ENCODE measurements at places on chromosomes 3 and 15.

GRCh38 chr3:43326891-43327581, 40.7 kb downstream of the SNRK start:
- no peak for ATAC-seq

- ATAC-seq, result peak; percentile 77
These were observed 197.2 kb downstream of the KCNAB1 start for GRCh38 chr3:156317462-156318074.

- no peak for ATAC-seq
These were observed 4.7 kb upstream of the SLC51B start for GRCh38 chr15:65040461-65040860.

- ATAC-seq, result no peak
These were observed 22.6 kb upstream of the MTMR10 start for GRCh38 chr15:31013863-31014607.

DNA sequence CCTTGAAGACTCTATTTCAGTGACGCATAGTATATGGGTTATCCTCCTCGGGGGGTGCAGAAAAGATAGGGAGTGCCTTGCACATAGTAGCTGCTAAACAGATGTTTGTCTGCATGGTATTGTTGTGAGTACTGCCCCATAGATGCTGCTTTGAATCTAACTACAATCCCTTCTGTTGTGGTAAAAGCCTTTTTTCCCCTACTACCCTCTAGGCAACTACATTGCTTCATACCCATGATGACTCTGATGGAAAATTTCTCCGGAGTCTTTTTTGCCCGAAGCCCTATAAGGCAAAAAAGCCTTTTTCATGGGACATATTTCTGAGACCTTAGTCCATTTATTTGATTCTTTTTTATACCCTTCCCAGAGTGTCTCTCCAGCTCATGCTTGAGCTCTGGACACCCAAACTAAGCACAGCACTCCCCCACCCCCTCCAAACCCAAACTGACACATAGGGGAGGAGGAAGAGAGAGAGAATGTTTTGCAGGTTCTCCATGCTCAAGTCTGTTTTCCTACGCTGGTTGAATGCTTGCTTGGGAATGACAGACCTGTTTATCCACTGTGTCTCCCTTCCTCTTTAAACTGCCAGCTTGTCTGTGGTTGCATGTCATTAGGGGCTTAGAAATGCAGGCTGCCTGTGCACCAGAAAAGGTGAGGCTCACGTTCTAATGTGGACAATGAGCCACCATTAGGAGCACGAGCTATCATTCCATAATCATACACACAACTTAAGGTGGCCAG, 52.9 kb downstream of the LRTM1 start:
- no peak for ATAC-seq

DNA sequence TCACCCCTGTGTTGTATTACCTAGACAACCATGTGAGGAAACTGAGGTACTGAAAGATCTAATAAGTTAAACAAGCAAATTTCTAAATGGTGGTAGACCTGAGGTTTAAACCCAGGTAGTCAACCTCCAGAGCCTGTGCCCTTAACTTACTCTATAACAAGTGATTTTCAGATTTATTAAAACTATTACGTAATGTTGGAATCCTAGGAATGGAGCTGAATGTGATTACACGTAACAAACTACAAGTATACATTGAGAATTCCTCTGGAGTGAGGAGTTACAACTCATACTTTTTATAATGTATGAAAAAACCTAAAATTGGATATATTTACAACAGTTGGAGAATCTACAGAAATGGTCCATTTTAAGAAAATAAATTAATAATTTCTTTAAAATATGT, 18.0 kb downstream of the FAM98B start:
- no peak for ATAC-seq

GRCh38 chr3:46191730-46192129, 16.4 kb downstream of the CCR1 start:
- ATAC-seq, result no peak

- ATAC-seq, result no peak
These were observed 73.4 kb downstream of the ULK4 start for GRCh38 chr3:41888368-41889076.

- no peak for ATAC-seq
These were observed 7.5 kb downstream of the MPI start for GRCh38 chr15:74897300-74897701.

DNA sequence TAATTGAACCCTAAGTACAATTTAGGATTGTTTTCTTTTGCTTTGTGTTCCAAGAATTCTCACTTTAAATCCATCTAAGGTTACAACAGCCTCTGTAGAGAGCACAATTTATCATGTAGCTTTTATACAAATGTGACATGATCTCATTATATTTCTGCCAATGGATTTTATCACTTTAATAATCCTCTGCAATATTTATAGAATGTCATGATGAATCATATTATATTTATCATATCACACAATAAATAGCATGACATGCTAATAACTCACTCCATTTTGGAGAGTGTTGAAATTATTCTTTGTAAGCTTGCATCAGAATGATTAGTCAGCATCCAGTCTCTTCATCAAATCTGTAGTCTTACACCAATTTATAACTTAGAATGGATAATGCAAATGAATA, 280.6 kb upstream of the ZNF717 start:
- no peak for ATAC-seq

DNA sequence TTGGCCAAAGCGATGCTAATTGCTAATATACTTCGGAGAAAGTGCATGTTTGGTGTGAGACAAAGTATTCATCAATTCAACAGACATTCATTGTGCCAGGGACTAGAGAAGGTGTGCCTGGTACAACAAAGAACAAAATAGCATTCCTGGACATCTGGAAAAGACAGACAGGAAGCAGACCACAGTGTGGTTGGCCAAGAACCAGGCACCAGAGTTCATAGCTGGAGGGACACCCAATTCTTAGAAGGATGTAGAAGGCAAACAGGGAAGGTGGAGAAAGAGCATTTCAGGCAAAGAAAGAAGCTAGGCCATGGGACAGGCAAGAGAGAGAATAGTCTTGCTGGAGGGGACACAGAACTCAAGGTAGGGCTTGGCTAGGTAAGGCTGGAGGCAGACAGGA, 105.8 kb upstream of the ETV5 start:
- no peak for ATAC-seq

DNA sequence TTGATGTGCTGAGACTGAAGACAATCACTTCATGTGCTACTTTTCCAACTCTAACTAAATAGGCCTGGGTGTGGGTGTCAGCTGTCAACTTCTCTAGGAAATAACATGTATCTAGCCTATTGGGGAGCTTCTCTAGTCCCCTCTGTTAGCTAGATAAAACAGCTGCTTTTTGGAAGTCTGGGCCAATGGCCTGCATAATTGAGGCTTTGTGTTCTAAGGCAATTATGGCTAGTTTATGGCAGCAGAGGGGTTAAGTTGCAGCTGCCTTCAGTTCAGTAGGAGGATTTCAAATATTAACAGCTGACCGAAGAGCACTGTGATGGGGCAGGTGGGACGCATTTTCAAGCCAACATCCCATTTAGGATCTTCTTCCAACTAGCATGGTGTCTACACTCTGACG, 6.4 kb downstream of the COL8A1 start:
- no peak for ATAC-seq

GRCh38 chr15:63231206-63231605, 41.8 kb downstream of the RAB8B start:
- ATAC-seq, result no peak

- ATAC-seq, result no peak
These were observed 311.5 kb downstream of the NLGN1 start for GRCh38 chr3:173709026-173709425.

- ATAC-seq, result no peak
These were observed 508.3 kb downstream of the SOX2 start for GRCh38 chr3:182220013-182220412.

- no peak for ATAC-seq
These were observed 1139.0 kb downstream of the ROBO2 start for GRCh38 chr3:78178740-78179363.

DNA sequence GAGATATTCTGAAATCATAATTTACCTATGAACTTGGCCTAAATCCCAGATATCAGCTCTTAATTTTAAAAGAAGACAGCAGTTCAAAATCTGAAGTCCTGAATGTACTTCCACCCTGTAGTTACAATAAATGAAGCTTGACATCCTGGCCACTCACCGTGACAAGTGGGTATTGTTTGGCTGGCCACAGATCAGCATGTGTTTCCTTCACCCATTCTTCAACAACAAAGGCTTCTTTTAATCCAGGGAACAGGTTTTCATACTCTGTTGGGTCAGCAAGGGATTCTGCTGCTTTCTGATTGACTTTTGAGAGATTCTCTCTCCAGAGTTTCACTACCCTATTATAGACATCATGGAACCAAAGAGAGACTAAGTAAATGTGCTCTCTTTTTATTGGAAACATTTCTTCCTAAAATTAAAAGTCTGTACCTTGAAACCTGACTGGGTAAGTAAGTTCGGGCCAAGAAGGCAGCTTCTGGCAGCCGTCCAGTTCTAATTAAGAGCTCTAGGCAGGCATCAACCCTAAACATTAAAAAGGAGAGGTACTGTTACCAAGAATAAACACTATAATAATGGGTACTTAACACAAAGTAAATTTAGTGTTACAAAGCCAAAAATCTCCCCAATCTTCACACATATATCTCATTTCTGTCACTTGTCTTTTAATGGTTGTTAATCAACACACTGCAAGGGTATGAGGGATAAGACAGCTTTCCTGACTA, 15.2 kb downstream of the MRPS22 start:
- no peak for ATAC-seq

GRCh38 chr3:177665122-177665808, 468.0 kb upstream of the TBL1XR1 start:
- ATAC-seq, result no peak

GRCh38 chr15:67322481-67322880, 67.9 kb downstream of the IQCH start:
- no peak for ATAC-seq

DNA sequence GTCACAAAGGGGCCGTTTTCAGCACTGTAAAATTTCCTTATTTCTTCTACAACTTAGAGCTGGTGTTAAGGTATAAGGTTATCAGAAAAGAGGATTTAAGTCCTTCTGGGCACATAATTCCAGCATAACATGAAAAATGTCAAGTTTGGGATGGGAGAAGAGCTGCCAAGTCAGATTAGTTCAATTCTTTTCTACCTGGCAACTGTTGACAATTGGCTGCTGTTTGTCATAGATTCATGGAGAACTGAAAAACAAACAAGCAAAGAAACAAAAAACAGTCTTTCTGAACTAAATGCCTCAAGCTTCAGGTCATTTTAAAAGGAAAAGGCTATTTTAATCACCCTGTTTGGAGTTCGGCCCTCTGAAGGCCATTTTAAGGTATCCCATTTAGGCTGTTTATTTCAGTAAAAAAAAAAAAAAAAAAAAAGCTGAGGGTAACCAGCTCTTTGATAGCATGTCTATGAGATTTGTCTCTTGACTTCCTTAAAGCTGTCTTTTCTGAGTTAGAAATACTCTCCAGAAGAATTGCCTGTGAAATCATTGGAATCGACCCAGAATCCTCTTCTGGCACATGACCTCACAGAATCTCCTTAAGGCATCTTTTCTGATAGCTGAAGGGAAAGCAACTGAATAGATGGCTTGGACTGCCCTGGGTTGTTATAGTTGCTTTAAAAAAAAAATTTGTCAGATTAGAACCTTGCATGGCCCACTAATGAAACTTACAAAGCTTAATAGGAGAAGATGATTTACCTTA, 173.3 kb downstream of the SEMA6D start:
- ATAC-seq, result no peak

DNA sequence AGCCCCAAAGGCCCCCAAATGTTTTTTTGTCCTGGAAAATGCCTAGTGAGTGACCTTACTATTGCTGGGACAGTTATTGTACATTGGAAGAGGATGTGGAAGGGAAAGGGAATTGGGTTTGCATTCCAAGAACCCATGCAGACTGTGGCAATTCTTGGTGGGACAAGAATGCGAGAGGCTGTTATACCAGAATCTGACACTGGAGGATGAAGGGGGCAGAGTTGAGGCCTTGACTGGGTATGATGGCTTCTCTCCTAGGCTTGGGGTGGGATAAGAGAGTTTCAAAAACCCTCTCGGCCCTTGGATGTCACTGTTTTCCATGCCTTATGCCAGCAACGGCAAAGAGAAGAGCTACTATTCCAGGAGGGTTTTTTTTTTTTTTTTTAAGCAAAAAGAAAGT, 25.3 kb downstream of the IL16 start:
- ATAC-seq, result no peak

DNA sequence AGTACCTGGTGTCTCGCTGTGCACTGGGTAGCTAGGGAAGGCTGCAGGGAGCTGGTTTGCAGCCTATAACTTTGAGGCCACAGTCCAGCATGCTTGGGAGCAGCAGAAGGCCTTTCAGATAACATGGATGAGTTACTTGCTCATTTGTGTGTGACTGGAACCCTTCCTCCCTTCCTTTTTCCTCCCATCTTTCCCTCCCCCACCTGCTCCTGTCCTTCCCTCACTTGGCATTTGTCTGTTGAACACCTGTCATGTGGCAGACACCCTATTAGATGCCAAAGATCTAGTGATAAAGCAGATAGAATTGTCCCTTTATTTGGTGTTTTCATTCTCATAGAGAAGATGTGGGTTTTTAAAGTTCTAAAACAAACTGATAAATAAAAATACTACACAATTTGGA, 71.6 kb downstream of the LRTM1 start:
- ATAC-seq, result no peak

GRCh38 chr3:17339132-17339575, 403.3 kb downstream of the TBC1D5 start:
- no peak for ATAC-seq
